Spleen (tissue), 13 donors: ENCODE measurements at places on chromosomes 1 and 21. TPM values are rescaled to one million over a fixed set of nuclear protein-coding genes. Genes with fewer than 3 reads are reported as not detected.

- no peak overlapping the region for H3K27ac ChIP-seq
- no peak overlapping the region for H3K4me3 ChIP-seq
- H3K27me3 ChIP-seq = no peaks in the 10 kb centered on the region
- no peaks in the 10 kb centered on the region for H3K4me1 ChIP-seq
- H3K36me3 ChIP-seq = no peaks in the 10 kb centered on the region
Observed at GRCh38 chr1:213389061-213389581, 338.1 kb downstream of the RPS6KC1 start.

DNA sequence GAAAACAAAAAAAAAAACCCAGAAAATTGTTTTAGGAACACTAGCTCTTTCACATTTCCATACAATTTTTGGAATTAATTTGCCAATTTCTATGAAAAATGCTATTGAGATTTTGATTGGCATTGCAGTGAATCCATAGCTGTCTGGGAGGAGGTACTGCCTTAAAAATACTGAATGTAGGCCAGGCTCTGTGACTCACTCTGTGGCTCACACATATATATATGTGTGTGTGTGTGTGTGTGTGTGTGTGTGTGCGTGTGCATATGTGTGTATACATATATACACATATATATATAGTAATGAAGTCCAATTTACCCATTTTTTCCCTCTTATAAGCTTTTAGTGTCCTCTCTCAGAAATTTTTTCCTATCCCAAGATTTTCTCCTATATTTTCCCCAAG lies 214.2 kb upstream of the DMRTA2 start:
- DNase-seq = no peak
- no peak overlapping the region for H3K27ac ChIP-seq
- no peaks in the 10 kb centered on the region for H3K4me1 ChIP-seq
- no peaks in the 10 kb centered on the region for H3K36me3 ChIP-seq
- no peak overlapping the region for H3K4me3 ChIP-seq

DNA sequence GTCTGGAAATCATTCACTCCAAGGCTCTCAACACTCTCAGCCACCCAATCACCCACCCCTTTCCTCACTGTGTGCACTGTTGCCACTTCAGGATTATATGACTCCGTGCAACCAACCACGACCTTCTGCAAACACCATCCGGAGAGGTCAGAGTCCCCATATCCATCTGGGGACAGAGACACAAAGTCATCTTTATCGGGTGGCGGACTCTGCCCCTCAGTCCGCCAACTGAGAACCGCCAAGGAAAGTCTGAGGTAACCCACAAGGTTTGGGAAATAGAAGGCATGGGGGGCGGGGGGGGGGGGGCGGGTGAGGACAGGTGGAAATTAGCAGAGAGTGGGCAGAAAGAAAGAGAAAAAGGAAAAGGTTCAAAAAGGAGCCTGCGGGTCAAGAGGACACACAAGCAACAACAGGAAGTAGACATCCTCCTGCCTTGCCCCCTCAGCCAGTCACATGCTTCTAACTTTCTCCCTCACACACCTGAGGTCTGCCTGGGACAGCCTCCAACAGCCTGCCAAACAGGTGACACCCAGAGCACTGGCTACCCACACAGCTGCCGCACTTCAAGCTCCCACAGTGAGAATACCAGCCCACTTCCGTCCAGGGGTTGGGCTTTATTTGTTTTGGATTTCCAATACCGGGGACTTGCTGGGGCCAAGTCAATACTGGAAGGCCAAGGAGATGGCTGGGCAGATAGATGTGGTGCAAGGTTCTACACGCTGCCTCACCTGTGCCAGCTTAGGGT lies 58.1 kb downstream of the SSBP3 start:
- H3K27me3 ChIP-seq = no peaks in the 10 kb centered on the region
- no peak for DNase-seq
- no peaks in the 10 kb centered on the region for H3K36me3 ChIP-seq
- peak overlapping the region; percentile 4 for H3K27ac ChIP-seq

GRCh38 chr1:119859647-119860046 lies 36.7 kb downstream of the ADAM30 start:
- H3K4me3 ChIP-seq = no peak overlapping the region
- H3K27ac ChIP-seq = no peak overlapping the region
- no peak for DNase-seq
- H3K36me3 ChIP-seq = no peaks in the 10 kb centered on the region
- H3K4me1 ChIP-seq = no peaks in the 10 kb centered on the region

- no peak overlapping the region for H3K4me3 ChIP-seq
- DNase-seq = no peak
- no peaks in the 10 kb centered on the region for H3K36me3 ChIP-seq
Observed at GRCh38 chr1:51567653-51568052, 48.6 kb upstream of the EPS15 start.

GRCh38 chr1:183907070-183907469 lies 102.2 kb downstream of the RGL1 start:
- no peak overlapping the region for H3K4me3 ChIP-seq
- peaks cover 14% of the 10 kb centered on the region for H3K36me3 ChIP-seq
- no peaks in the 10 kb centered on the region for H3K27me3 ChIP-seq
- H3K27ac ChIP-seq = peak overlapping the region; percentile 6

DNA sequence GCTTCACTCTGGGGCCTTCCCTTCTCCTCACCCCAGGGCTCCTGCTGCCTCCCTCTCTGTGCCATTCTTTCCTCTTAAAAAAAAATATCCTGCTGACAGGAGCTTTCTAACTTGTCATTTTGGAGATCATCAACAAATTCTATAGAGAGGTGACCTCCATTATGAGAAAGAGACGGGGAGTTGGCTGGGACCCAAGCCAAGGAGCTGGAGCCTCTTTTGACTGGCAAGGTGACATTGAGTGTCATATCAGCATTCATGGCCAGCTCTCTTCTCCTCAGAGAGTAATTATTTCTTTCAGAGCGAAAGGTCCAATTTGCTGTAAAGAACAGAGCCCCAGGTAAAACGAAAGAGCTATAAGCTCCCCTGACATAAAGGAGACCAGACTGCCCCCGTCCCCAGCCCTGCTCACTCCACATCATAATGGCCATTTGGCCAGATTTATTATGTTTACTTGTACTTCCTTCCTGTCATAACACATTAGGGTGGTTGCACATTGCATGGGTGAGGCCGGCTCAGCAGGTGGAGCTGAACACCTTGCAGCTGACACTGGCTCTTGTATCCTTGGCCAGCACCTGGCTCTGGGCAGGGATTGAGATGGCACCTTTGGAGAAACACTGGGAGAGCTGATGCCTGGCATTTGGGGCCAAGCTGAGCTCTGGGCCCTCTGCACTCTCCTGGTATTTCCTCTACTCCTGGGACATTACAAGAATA lies 404.0 kb upstream of the VAMP3 start:
- no peaks in the 10 kb centered on the region for H3K4me1 ChIP-seq
- no peak overlapping the region for H3K4me3 ChIP-seq

DNA sequence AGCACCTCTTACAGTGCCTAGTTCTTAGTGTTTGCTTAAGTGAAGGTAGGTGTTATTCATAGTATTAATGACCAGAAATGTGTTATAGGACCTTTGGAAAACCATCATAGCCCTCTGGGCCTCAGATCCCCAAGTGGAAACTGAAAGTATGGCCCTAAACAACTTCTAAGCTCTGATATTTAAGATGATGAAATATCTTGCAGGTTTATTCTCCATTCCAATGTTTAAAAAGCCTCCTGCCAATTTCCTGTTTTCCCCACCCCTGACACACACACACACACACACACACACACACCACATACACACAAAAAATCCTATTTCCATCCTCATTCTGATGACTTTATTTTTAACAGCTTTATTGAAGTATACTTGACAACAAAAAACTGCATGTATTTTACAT lies 108.2 kb downstream of the DIRAS3 start:
- no peak for DNase-seq
- H3K4me3 ChIP-seq = no peak overlapping the region
- H3K36me3 ChIP-seq = no peaks in the 10 kb centered on the region
- H3K27ac ChIP-seq = no peak overlapping the region
- H3K4me1 ChIP-seq = no peaks in the 10 kb centered on the region

- peak overlapping the region; percentile 62 for H3K4me3 ChIP-seq
- H3K27ac ChIP-seq = no peak overlapping the region
- H3K36me3 ChIP-seq = no peaks in the 10 kb centered on the region
- peaks cover 52% of the 10 kb centered on the region for H3K4me1 ChIP-seq
Observed at GRCh38 chr1:150548324-150548631, 930 bp upstream of the ADAMTSL4 start.

GRCh38 chr21:14879458-14879857 lies 185.3 kb downstream of the NRIP1 start:
- no peaks in the 10 kb centered on the region for H3K36me3 ChIP-seq
- no peak for DNase-seq
- no peak overlapping the region for H3K4me3 ChIP-seq
- H3K27ac ChIP-seq = no peak overlapping the region

DNA sequence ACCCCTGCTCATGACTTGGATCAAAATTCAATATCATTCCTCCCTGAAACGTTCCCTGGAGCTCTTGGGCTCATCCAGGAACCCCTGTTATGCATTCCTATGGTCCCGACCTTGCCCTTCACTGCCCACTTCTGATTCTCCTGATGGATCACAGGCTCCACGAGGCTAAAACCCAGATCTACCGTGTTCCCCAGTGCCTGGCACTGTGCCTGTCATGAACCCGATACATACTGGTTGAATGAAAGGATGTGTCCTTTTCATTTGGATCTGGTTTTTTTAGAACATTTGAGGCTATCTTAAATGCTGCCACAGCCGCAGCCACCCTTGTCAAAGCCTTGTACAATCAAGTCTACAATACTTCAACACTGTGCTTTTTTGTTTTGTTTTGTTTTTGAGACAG lies 22.2 kb upstream of the OPRD1 start:
- H3K4me1 ChIP-seq = peaks cover 5% of the 10 kb centered on the region
- no peak for DNase-seq
- H3K27me3 ChIP-seq = no peaks in the 10 kb centered on the region
- H3K36me3 ChIP-seq = no peaks in the 10 kb centered on the region
- H3K4me3 ChIP-seq = no peak overlapping the region
- H3K27ac ChIP-seq = no peak overlapping the region

DNA sequence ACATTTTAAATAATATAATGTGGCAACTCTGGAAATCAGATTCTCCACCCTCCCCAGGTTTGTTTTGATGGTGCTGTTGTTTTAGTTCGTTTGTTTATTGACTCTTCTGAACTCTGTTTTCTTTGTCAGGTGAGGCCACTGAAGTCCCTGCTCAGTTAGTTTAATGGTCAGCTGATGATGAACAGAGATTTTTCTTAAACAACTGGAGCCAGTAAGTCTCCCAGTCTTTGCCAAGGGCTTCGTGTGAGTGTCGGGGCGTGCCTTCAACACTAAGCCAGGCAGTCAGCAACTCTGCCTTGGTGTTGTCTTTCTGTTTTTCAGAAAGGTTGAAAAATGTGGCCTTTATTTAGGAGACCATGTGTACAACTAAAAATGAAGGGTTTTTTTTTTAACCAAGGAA lies 58.9 kb downstream of the TEX35 start:
- no peak for DNase-seq
- no peak overlapping the region for H3K27ac ChIP-seq
- no peak overlapping the region for H3K4me3 ChIP-seq
- H3K27me3 ChIP-seq = no peaks in the 10 kb centered on the region
- H3K4me1 ChIP-seq = no peaks in the 10 kb centered on the region

DNA sequence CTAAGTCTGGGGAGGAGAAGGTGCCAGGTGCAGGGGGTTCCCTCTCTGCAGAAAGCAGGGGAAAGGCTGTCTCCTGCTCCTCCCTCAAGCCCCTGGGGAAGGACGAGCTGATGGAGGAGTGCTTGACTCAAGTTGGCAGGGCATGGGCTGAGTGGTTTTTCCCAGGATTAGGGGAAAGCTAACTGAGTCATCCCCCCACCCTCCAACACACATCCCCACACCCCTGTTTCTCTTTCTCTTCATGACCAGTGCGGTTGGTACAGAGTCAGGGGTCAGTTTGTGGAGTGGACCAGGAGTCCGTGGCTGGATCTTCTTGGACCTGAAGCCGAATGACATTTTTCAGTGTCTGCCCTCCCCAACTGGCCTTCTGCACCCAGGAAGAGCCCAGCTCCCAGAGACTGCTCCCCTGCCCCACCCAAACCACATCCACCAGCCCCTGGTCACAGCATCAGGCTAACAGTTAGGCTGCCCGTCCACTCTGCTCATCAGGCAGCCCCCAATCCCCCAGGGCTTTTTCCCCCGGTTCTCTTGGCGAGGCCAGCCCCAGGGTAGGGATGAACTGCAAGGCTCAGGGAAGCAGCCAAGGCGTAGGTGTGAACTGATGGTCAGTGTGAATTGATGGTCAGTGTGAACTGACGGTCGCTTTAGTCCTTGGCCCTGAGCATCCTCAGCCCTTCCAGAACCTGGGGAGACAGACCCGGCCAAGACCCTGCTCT lies 81.0 kb downstream of the PAX7 start:
- H3K4me1 ChIP-seq = no peaks in the 10 kb centered on the region
- H3K36me3 ChIP-seq = no peaks in the 10 kb centered on the region

DNA sequence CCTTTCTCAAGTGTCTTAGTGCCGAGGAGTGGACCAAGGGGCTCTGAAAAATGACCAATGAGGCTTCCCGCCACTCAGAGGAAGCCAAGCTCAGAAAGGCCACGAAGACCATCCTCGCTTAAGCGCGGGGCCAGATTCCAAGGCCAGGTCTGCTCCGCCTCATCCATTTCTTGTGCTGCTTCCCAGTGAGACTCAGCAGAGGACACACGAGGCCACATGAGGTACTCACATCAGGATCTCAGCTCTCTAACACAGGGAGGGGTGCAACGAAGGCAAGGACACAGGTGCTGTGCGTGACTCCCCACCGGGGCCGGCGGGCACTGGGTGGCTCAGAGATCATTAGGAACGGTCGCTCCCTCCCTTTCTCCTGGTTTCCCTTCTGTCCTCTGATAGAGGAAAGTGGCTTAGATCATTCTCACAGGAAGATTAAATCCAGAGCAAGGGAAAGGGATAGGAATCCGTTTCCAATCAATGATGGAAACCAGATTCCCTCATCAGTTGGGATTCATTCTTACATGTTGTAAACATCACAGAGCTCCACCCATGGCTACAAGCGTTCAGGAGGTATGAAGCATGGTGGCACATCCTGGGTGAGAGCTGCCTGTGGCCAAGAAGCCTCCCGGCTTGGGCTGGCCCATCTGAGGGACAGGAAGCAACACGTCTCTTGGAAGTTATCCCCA lies 46.7 kb downstream of the CAPZB start:
- H3K4me3 ChIP-seq = no peak overlapping the region
- no peaks in the 10 kb centered on the region for H3K36me3 ChIP-seq
- peaks cover 68% of the 10 kb centered on the region for H3K4me1 ChIP-seq
- no peaks in the 10 kb centered on the region for H3K27me3 ChIP-seq

GRCh38 chr1:224113918-224114786 lies at the start of gene FBXO28:
Gene FBXO28, plus strand, starts transcription at chr1:224114111. Its CDS starts 19 bp downstream, at chr1:224114130.
- H3K4me3 ChIP-seq = peak within 1 kb of the TSS; percentile 82
- peak within 1 kb of the TSS; percentile 98 for H3K27ac ChIP-seq
- no peaks in the 10 kb centered on the region for H3K27me3 ChIP-seq

GRCh38 chr1:9653491-9654050 lies 2.0 kb downstream of the PIK3CD start:
- H3K27ac ChIP-seq = peak overlapping the region; percentile 100
- peaks cover 83% of the 10 kb centered on the region for H3K4me1 ChIP-seq
- DNase-seq = no peak
- H3K36me3 ChIP-seq = no peaks in the 10 kb centered on the region
- H3K4me3 ChIP-seq = peak overlapping the region; percentile 96
- peaks cover 13% of the 10 kb centered on the region for H3K27me3 ChIP-seq

GRCh38 chr1:59532102-59532501 lies 235.2 kb downstream of the FGGY start:
- no peaks in the 10 kb centered on the region for H3K4me1 ChIP-seq
- DNase-seq = no peak
- no peaks in the 10 kb centered on the region for H3K27me3 ChIP-seq

Gene CHAF1B
- 2.0 TPM for total RNA-seq

Gene MAP3K6
- 20.4 TPM for total RNA-seq

Gene C1orf185
- total RNA-seq = not detected

Gene GBP7
- total RNA-seq = 0.14 TPM

Gene PDC
- not detected for total RNA-seq

Gene KANK4
- total RNA-seq = 0.35 TPM

Gene FLAD1
- total RNA-seq = 35.8 TPM

Gene PACC1
- 8.8 TPM for total RNA-seq
